T-helper 17 cell (primary cell): ENCODE measurements at places on chromosomes 16 and 17. TPM values are rescaled to one million over a fixed set of nuclear protein-coding genes. Genes with fewer than 3 reads are reported as not detected.
A peak's percentile ranks its signal among the peaks of the same experiment; 100 is the strongest.

Gene TBC1D24
- total RNA-seq = 8.4 TPM

Gene SULT1A1
- total RNA-seq = 14.4 TPM

DNA sequence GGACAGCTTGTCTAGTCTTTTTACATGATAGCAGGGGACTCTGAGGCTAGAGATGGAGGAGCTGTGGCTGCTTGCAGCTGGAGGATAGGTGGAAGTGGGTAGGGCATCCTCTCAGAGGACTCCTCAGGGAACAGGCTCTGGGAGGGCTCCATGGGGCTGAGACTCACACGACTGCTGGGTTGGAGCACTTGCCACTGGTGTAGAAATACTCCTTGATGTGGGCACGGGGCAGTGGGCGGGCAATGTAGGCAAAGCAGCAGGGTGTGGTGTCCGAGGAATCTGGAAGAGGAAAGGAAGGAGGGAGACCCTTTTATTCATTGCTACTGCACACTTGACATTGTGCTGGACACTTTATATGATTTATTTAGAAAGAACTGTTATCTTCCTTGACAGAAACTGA lies 1.8 kb downstream of the CCL5 start:
- no peak overlapping the region for H3K4me3 ChIP-seq
- H3K4me1 ChIP-seq = peaks cover 17% of the 10 kb centered on the region
- peak overlapping the region; percentile 85 for H3K27ac ChIP-seq
- H3K27me3 ChIP-seq = peaks cover 5% of the 10 kb centered on the region
- no peaks in the 10 kb centered on the region for H3K36me3 ChIP-seq

DNA sequence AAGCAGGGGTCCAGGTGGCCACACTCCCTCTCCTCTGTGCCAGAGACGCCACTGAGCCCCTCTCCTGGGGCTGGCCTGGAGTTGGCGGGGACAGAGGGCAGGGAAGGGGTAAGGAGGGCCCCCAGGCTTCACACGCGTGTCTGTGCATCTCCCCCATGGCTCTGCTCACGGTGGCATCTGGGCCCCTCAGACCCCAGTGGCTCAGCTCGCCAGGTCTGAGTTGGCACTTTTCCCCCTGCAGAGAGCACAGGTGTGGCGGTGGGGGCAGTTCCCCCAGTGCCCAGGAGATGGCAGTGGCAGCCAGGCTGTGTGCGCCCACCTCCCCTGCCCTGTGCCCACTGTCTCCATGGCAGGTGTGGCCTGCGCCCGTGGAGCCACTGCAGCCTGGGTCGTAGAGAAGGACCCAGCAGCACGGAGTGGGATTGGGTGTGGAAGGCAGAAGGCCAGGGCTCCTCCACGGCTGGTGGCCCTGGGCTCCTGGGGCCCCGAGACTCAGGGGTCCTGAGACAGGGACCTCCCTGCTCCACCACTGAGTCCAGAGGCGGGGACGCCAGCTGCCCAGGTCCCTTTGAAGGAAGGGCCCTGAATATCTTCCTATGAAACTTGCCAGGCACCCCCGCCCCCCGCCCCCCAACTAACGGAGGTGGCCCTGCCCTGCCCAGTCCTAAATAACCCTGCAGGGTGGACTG lies 4.3 kb upstream of the APRT start:
- H3K4me1 ChIP-seq = peaks cover 3% of the 10 kb centered on the region
- H3K36me3 ChIP-seq = no peaks in the 10 kb centered on the region
- no peak for DNase-seq
- no peak overlapping the region for H3K27ac ChIP-seq
- H3K27me3 ChIP-seq = no peaks in the 10 kb centered on the region

DNA sequence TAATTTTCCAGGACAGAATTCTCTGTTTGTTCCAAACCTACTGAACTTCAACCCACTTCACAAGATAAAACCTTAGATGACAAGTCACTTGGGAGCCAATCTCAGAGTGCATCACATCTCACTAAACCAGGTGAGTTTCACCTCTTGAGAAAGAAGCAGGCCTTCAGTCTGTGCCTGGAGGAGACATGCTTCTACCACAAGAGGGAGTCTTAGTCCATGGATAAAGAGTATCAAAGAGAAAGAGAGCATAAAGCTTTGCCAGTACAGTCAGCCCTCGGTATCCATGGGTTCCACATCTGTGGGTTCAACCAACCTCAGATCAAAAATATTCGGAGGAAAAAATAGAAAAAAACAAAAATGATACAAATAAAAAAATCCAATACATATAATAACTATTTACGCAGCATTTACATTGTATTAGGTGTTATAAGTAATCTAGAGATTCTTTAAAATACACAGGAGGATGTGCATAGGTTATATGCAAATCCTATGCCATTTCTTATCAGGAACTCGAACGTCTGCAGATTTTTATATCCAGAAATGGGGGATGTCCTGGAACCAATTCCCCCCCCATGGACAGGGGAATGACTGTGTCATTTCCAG lies 37.7 kb downstream of the DUSP14 start:
- H3K27ac ChIP-seq = peak overlapping the region; percentile 80
- H3K27me3 ChIP-seq = no peaks in the 10 kb centered on the region
- H3K4me1 ChIP-seq = peaks cover 17% of the 10 kb centered on the region
- H3K4me3 ChIP-seq = no peak overlapping the region
- H3K36me3 ChIP-seq = peaks cover 7% of the 10 kb centered on the region

Gene TNFRSF12A
- total RNA-seq = 1.3 TPM

Gene ASIC2
- not detected for total RNA-seq

Gene AFMID
- 2.9 TPM for total RNA-seq

GRCh38 chr17:73611630-73612029 lies 32.6 kb downstream of the SDK2 start:
- no peak overlapping the region for H3K27ac ChIP-seq
- no peak overlapping the region for H3K4me3 ChIP-seq
- H3K36me3 ChIP-seq = peaks cover 10% of the 10 kb centered on the region
- peaks cover 9% of the 10 kb centered on the region for H3K4me1 ChIP-seq
- no peak for DNase-seq
- H3K27me3 ChIP-seq = peaks cover 19% of the 10 kb centered on the region
